Activated CD8-positive, alpha-beta T cell treated with anti-CD3 and anti-CD28 coated beads for 36 hours (primary cell): ENCODE measurements at places on chromosomes 12 and 14. TPM values are rescaled to one million over a fixed set of nuclear protein-coding genes. Genes with fewer than 3 reads are reported as not detected.

DNA sequence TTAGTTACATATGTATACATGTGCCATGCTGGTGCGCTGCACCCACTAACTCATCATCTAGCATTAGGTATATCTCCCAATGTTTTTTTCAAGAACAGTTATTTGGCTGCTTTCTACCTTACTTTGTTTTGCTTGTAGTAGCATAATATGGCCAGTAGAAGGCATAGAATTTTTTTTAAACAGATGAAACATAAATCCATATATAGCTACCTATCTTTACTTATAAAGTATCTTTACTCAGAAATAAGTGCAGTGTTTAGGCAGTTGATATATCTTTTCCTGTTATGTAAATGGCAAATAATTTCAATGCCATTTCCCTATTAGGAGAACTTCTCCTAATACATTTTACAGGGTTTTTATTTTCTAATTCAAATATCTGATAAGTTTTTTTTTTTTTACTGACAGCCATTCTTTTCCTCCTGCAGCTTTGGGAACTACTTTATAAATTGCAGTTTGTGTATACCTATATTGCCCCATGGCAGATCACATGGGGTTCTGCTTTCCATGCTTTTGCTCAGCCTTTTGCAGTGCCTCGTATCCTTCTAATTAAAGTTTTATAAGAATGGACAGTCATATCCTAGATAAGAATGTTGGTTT is 143.1 kb downstream of the PCNX1 start:
- no peaks in the 10 kb centered on the region for H3K27me3 ChIP-seq
- no peak for DNase-seq
- H3K4me3 ChIP-seq, result no peak overlapping the region
- H3K36me3 ChIP-seq, result peaks cover 30% of the 10 kb centered on the region
- H3K27ac ChIP-seq, result no peak overlapping the region
- H3K4me1 ChIP-seq, result peaks cover 2% of the 10 kb centered on the region

GRCh38 chr14:36997843-36998242 is 174.6 kb downstream of the SLC25A21 start:
- DNase-seq, result no peak
- H3K4me1 ChIP-seq, result no peaks in the 10 kb centered on the region
- H3K4me3 ChIP-seq, result no peak overlapping the region
- H3K36me3 ChIP-seq, result no peaks in the 10 kb centered on the region
- no peak overlapping the region for H3K27ac ChIP-seq
- H3K27me3 ChIP-seq, result no peaks in the 10 kb centered on the region

GRCh38 chr12:80763874-80764273 is 47.2 kb downstream of the MYF5 start:
- no peaks in the 10 kb centered on the region for H3K4me1 ChIP-seq
- no peak overlapping the region for H3K27ac ChIP-seq
- no peaks in the 10 kb centered on the region for H3K27me3 ChIP-seq
- H3K4me3 ChIP-seq, result no peak overlapping the region
- H3K36me3 ChIP-seq, result no peaks in the 10 kb centered on the region

GRCh38 chr12:71216725-71217579 is 59.2 kb upstream of the TSPAN8 start:
- H3K4me3 ChIP-seq, result no peak overlapping the region
- peaks cover 3% of the 10 kb centered on the region for H3K27me3 ChIP-seq
- H3K36me3 ChIP-seq, result no peaks in the 10 kb centered on the region
- no peak overlapping the region for H3K27ac ChIP-seq
- DNase-seq, result peak; percentile 16
- no peaks in the 10 kb centered on the region for H3K4me1 ChIP-seq

GRCh38 chr12:54040148-54040494 is 7.3 kb downstream of the HOXC5 start:
- H3K27ac ChIP-seq, result no peak overlapping the region
- H3K4me3 ChIP-seq, result no peak overlapping the region
- peaks cover 8% of the 10 kb centered on the region for H3K4me1 ChIP-seq

GPR162 gene
- 2.1 TPM for total RNA-seq

DNA sequence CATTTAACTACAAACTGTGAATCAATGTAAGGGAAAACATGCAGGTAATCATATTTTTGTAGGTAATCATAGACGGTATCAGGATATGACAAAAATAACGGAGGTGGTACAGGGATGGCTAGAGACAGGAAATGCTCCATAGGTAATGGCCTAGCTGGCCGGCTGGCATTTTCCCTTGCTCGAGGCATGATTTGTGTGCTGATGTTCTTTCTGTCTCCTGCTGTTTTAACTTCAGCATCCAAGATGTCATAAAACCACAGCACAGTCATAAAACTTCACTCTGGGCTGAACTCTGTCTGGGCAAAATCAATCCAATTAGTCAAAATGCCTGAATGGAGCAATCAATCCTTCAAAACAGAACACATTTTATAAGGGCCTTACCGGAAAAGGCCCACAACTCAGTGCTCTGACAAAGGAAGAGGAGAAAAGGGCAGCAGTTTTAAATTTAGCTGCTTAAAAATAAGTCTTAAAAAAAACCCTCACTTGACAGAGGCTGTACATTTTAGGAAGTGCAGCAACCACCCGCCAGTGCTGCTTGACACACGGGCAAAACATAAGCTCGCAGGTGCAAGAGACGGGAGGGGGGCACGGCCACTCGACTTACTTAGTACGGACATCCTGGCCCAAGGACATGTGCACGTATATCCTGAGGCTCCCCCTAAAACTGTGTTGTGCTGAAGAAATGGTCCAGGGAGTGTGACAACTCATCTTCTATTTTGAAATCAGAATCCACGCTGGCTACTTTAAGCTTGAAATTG is 40.5 kb upstream of the GPR68 start:
- H3K4me3 ChIP-seq, result no peak overlapping the region
- no peak for DNase-seq

C12orf54 gene
- not detected for total RNA-seq

DNA sequence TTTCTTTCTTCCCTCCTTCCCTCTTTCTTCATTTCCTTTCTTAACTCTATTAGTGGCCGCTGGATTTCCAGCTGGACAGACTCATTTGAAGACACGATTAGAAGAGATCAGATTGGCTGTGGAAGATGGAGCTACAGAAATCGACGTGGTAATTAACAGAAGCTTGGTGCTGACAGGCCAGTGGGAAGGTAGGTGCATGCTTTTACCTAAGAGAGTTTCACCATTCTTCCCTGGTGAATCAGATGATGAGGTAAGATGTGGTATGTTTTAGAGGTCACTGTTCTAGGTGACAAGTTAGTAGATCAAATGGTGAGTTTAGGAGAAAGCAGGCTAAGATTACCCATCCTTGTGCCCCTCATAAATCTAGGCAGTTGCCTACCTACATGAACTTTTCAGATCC is 51.6 kb downstream of the DERA start:
- H3K4me3 ChIP-seq, result no peak overlapping the region
- H3K4me1 ChIP-seq, result no peaks in the 10 kb centered on the region
- peaks cover 36% of the 10 kb centered on the region for H3K36me3 ChIP-seq
- no peaks in the 10 kb centered on the region for H3K27me3 ChIP-seq
- no peak overlapping the region for H3K27ac ChIP-seq

MSRB3 gene
- not detected for total RNA-seq

CCDC38 gene
- total RNA-seq, result 0.34 TPM

GRCh38 chr12:11861864-11862600 is 208.7 kb upstream of the BCL2L14 start:
- peaks cover 11% of the 10 kb centered on the region for H3K4me1 ChIP-seq
- H3K4me3 ChIP-seq, result no peak overlapping the region
- no peaks in the 10 kb centered on the region for H3K27me3 ChIP-seq
- peaks cover 48% of the 10 kb centered on the region for H3K36me3 ChIP-seq
- no peak overlapping the region for H3K27ac ChIP-seq
- no peak for DNase-seq

- H3K36me3 ChIP-seq, result no peaks in the 10 kb centered on the region
- no peak overlapping the region for H3K4me3 ChIP-seq
- no peak overlapping the region for H3K27ac ChIP-seq
Observed at GRCh38 chr14:76386944-76387782, 11.2 kb downstream of the ESRRB start.

DNA sequence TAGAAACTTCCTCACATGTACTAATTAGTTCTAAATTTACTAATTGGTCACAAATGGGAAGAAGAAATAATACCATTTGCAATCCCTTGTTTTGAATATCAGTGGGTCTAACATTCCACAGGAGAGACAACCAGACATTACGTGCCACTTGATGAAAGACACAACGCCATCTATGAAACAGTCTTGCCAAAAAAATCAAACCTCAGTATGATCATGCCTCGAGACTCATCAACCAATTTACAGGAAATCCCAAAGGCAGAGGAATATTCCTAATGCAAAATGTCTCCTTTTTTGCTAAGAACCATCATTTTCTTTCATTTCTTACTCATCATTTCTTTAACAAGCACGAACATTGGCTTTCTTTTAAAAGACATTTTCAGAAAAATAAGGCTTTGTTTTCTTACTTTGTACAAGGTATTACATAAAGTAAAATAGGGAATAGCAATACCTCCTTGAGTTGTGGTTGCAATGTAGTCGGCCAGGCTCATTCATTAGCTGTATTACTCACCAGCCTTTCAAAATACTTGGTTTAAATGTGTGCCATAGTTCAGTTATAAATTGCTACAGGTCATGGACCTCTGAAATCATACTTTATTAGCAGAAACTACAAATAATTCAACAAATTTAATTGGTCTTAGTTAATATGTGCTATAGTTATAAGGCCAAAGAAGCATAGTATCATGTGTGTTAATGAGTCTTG is 436.2 kb upstream of the FLRT2 start:
- DNase-seq, result no peak
- no peak overlapping the region for H3K4me3 ChIP-seq
- H3K27ac ChIP-seq, result no peak overlapping the region
- no peaks in the 10 kb centered on the region for H3K27me3 ChIP-seq
- no peaks in the 10 kb centered on the region for H3K36me3 ChIP-seq
- no peaks in the 10 kb centered on the region for H3K4me1 ChIP-seq

B4GALNT3 gene
- 2.8 TPM for total RNA-seq

- no peak for DNase-seq
- no peaks in the 10 kb centered on the region for H3K36me3 ChIP-seq
- H3K4me1 ChIP-seq, result no peaks in the 10 kb centered on the region
Observed at GRCh38 chr12:116294454-116295165, 17.1 kb upstream of the MED13L start.

DNA sequence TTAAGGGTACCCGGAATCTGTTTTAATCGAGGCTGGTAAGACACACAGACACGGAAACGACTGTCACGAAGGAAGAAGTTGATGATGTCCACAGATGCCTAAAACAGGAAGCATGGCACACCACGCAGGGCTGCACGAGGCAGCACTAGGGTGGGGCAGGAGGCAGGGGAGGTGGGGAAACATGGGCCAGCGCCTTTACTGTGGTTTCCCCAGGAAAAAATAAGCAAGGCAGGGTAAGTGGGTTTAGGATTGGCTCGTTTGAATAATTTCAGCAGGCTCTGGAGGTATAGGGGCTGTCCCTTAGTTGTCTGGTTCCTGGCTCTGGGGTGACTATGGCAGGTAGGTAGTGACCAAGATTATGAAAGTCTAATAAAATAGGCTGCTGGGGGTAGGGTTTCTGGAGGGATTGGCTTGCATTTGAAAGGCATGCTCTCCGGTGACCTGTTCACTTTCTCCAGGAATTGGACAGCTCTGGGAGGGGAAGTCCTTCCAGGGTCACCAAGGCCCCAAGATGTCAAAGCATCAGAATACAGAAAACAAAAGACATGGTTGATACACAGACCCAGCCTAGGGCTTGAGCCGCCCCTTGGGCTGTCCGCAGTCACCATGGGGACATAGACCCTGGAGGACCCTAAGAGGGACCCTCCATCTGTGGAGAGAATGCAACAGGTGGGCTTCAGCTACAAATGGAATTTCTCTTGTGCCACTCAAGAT is 35.3 kb downstream of the MAP1LC3B2 start:
- peak overlapping the region; percentile 79 for H3K27ac ChIP-seq
- no peaks in the 10 kb centered on the region for H3K27me3 ChIP-seq
- H3K4me3 ChIP-seq, result peak overlapping the region; percentile 1
- H3K36me3 ChIP-seq, result no peaks in the 10 kb centered on the region
- H3K4me1 ChIP-seq, result peaks cover 15% of the 10 kb centered on the region

DNA sequence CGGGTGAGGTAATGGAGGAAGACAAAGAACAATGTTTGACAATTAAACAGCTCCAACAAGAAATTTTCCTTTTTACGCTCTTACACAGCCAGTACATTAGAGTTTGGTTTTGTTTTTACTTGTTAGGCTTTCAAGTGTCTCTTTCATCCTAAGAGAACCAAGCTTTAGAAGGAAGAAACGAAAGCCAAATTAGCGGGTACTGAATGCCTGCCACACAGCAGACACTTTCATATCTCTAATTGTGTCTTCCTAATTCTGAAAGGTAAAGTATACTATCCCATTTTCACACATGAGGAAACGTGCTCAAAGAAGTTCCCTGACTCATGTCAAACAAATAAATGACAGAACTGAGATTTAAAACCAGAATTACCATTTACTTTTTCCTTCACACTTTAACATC is 65.0 kb downstream of the CDK17 start:
- peaks cover 34% of the 10 kb centered on the region for H3K36me3 ChIP-seq
- H3K27me3 ChIP-seq, result no peaks in the 10 kb centered on the region
- H3K4me1 ChIP-seq, result peaks cover 43% of the 10 kb centered on the region
- peak overlapping the region; percentile 52 for H3K4me3 ChIP-seq
- peak overlapping the region; percentile 58 for H3K27ac ChIP-seq

DNA sequence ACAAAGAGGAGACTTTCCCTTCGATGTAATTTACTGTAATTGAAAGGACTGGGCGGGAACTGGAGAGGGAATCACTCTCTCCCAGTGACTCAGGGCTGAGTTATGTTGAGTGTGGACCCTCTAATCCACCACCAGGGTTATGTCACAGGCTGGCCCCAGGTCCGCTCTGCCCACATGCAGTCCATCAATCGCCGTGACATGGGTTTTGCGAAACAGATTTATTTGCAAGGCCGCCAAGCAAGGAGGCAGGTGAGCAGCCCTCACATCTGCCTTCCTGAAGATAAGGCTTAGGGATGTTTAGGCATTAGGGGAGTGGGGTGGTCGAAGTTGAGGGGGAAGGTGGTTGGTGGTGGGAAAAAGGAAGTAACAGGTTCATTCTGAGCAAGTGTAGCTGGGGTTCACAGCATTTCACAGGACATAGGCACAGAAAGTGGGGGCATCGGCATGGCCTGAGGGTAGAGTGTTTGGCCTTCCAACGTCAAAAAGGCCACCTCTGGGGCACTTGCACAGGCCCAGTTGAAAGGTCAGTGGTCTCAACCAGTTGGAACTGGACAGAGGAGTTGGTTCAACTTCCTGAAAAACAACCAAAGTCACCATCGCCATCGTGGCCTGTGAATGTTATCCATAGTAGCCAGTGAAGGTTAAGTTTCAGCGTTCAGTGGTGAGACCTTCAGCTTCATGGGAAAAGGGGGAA is 66.9 kb downstream of the DNAH10 start:
- H3K4me3 ChIP-seq, result no peak overlapping the region
- peaks cover 3% of the 10 kb centered on the region for H3K27me3 ChIP-seq
- H3K36me3 ChIP-seq, result no peaks in the 10 kb centered on the region
- DNase-seq, result no peak

DNA sequence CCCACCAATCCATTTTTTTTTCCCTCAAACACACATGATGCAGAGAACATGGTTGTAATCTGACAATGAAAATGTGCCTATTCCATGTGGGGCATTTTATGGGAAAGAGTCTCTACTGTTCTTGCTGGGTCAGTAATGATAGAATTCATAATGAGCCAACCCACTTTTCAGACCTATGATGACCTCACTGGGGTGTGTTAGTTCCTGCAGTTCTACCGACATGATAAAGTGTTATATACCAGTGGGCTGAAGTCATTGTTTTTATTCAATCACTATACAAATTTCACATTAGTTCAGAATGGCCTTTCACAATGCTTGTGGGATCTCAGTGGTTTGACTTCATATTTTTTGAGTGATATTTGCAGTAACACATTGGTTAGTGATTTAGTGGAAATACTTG is 47.5 kb downstream of the PPFIBP1 start:
- H3K36me3 ChIP-seq, result no peaks in the 10 kb centered on the region
- no peak for DNase-seq
- H3K27ac ChIP-seq, result no peak overlapping the region
- H3K4me3 ChIP-seq, result no peak overlapping the region

GRCh38 chr14:88986146-88986841 is 161.8 kb downstream of the TTC8 start:
- DNase-seq, result no peak
- H3K4me3 ChIP-seq, result no peak overlapping the region
- H3K27ac ChIP-seq, result no peak overlapping the region
- H3K4me1 ChIP-seq, result no peaks in the 10 kb centered on the region
- no peaks in the 10 kb centered on the region for H3K36me3 ChIP-seq
